HAP-1 (cell line): ENCODE measurements at places on chromosomes 3 and 15.

- DNase-seq: no peak
These were observed 39.0 kb downstream of the SHC4 start for GRCh38 chr15:48924528-48925393.

DNA sequence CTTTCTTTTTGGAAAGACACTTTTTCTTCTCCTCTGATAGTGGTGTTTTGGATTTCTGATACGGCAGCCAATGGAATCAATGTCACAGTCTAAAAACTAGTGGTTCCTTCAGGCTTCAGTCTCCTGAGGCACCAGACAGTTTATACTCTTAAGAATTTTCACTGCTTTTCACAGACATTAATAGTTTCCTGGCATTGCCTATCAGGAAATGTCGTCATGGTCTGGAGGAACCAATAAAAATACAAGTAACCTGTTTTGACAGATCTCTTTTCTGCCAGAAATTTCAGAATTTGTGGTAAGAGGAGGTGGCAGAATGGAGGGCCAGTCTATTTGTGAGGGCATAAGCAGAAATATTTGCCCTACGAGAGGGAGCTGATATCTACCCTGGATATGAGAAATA, 44.8 kb downstream of the FILIP1L start:
- DNase-seq: no peak

- DNase-seq: no peak
These were observed 33.8 kb upstream of the LRRC58 start for GRCh38 chr3:120382941-120383447.

GRCh38 chr15:60814062-60814461, 335.1 kb upstream of the ICE2 start:
- no peak for DNase-seq

GRCh38 chr15:29470311-29470710, 200.7 kb upstream of the NSMCE3 start:
- no peak for DNase-seq
